Activated CD4-positive, alpha-beta T cell treated with anti-CD3 and anti-CD28 coated beads for 36 hours (primary cell): ENCODE measurements at places on chromosomes 5 and 9. TPM values are rescaled to one million over a fixed set of nuclear protein-coding genes. Genes with fewer than 3 reads are reported as not detected.

The CBY3 gene
- total RNA-seq: 0.71 TPM

The ADAMTS16 gene
- total RNA-seq: not detected

The CTNND2 gene
- not detected for total RNA-seq

The OR1J2 gene
- not detected for total RNA-seq

The ZNF483 gene
- total RNA-seq: 2.5 TPM

The SLC2A8 gene
- total RNA-seq: 1.3 TPM

The HNRNPAB gene
- total RNA-seq: 336 TPM

The DMRTA1 gene
- total RNA-seq: not detected

The SPATA31A5 gene
- total RNA-seq: not detected

The CCDC112 gene
- 4.1 TPM for total RNA-seq

The ZNF782 gene
- 3.8 TPM for total RNA-seq

- DNase-seq: no peak
These were observed 114.9 kb downstream of the MLLT3 start for GRCh38 chr9:20507431-20507830.

GRCh38 chr9:15294604-15295003 lies 12.4 kb downstream of the TTC39B start:
- DNase-seq: no peak

DNA sequence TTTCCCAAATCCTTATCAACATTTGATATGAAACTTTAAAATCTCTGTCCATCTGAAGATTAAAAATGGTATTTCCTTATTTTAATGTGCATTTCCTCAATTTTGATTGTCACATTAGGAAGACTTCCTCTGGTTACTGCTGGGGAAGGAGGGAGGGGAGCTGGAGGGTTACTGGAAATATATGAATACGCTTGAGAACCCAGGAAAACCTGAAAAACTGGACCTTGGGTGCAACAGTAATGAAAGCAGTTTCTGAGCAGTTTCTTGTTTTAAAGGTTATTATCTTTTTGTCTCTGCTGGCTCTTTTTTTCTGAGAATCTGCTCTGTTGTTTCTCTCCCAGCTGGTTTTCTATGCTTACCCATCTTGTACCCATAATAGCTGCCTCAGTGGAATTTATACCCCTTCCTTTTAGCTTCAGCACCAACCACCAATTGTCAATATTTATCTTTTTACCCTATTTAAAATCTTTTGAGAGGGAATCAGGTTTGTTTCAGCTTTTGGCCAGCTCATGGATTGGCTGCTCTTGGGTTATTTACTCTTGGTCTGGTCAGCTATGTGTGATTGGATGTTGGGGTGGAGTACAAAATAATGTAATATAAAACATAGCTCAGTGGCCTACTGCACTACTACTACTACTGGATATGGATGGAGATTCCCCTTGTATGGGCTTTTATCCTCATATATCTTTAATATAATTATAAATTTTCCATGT lies 67.4 kb downstream of the UNC13B start:
- no peak for DNase-seq

DNA sequence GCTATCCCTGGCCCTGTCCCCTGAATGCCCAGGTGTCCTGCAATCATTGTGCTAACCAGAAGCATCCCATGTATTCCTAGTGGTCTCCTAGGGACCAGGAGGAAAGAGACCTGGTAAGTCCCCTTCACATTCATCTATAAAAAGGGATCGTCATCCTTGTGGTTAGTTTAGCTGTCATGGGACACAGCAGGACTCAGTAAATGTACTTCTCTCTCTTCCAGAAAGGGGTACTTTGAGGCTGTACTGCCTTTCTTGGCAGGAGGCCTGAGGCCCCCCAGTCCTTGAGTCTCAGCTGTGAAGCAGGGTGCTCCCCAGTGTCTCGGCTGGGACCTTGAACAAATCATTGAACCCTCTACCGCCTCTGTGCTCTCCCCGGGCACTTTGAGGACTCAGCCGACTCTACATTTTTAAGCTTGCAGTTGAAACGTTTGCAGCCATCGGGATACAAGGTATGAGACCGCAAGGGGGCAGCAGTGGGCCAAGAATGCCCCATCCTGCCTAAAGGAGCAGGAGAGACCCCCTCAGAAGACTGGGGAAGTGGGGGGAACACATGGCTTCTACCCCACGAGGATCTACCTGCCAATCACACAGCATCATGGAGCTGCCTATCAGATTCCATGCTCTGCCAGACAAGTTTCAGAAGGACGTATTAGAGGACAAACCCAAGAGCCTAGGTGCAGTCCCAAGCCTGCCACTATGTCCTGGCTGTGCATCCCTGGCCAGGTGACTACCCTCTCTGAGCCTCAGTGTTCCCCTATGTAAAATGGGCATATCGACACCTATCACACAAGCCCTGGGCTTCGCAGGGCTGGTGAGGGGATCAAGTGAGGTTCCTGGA lies 2.4 kb upstream of the PHYKPL start:
- peak; percentile 89 for DNase-seq

DNA sequence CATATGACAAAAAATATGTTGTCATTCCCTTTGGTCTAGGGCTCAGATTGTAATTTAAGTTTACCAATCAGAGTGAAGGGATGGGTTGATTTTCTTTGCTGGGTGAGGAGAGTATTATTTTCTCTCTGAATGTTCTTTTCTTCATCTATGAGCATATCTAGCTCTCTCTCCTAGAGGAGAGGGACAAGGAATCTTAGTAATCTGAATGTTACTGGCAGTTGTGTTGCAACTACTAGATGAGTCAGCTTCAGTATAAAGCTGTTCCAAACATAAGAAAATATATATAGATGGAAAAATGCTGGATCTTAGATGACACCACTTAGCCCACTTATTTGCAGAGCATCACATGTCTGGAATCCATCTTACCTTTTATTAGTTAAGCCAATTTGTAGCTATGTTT lies 259.3 kb downstream of the TUSC1 start:
- no peak for DNase-seq

GRCh38 chr5:91020065-91020800 lies 362.9 kb downstream of the ARRDC3 start:
- DNase-seq: no peak

DNA sequence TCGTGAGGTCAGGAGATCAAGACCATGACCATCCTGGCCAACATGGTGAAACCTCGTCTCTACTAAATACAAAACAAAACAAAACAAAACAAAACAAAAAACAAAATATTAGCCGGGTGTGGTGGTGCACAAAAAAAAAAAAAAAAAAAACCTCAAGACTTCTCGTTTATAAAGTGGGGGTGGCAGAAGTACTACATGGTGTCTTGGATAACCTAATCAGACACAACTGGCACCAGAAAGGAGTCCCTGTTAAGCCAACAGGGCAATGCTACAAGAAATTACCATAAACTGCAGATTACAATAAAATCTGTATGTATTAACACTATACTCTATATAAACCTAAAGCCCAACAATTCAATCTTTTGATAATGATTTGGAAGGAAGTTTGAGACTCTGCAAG lies 50.0 kb downstream of the SERINC5 start:
- DNase-seq: no peak

DNA sequence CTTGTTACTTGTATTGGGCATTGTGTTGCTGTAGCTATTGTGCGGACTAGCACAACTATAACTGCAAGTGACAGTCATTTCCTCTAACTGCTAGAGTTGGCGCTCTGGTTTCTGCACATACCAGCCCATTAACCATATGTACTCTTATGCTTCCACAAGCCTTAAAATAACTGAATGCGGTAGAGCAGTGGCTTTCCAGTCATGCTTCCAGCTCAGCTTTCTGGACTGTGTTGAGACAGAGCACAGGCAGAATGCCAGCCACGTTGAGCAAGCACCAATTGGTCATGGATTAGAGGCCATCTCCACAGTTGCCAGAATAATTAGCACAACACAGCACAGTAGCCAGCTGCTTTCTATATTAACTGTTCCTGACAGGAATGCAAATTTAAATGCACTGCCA lies 12.2 kb downstream of the INVS start:
- no peak for DNase-seq

GRCh38 chr9:130382636-130383349 lies 62.0 kb upstream of the ASS1 start:
- DNase-seq: no peak

DNA sequence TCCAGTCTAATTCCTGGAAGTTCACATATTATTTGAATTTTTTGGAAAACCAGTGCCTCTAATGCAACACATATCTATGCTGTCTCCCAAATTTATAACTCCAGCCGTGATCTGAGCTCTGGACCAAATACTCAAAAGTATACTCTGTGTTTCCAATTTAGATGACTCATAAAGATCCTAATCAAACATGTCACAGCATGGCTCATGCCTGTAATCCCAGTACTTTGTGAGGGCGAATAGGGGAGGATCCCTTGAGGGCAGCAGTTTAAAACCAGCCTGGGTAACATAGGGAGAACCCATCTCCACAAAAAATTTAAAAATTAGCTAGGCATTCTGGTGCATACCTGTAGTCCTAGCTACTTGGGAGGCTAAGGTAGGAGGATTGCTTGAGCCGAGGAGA lies 388.0 kb downstream of the CDH12 start:
- no peak for DNase-seq

- DNase-seq: no peak
These were observed 5.2 kb downstream of the RFX3 start for GRCh38 chr9:3520564-3520963.

- DNase-seq: peak; percentile 27
These were observed 686.5 kb upstream of the DMAC1 start for GRCh38 chr9:8486095-8486494.

DNA sequence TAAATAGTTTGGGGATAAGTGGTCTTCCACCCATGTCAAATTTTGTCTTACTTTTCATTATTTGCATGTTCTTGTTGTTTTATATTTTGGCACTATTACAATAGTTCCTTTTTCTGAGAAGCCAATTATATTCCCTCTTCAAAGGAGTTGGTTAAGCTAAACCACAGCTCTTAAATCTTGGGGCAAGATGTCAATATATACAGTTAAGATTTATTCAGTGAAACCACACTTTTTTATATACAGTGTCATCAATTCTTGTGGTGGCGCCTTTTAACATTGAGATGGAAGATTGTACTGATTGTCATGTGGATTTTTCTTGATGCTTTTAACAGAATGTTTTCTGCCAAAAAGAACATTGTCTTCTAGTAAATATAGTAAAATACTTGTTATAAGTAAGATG lies 104.1 kb downstream of the MTREX start:
- DNase-seq: no peak

DNA sequence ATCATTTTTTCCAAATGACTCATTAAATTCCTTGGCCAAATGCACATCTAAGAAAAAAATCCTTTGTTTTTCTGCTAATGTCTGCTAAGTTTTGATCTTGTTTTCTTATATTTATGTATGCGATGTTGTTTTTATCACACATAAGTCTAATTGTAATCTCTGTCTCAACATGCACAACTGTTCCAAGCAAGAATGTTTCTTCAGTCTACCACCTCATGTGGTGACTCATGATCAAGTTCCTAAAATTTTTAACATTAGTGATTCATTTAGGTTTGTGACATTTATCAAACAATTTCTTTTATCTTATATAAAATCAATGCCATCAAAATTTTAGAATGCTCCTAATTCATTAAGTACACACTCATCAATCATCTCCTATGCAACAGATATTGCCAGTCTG lies 763.9 kb upstream of the FAM174A start:
- no peak for DNase-seq

- no peak for DNase-seq
These were observed 208.3 kb upstream of the ITGA1 start for GRCh38 chr5:52579391-52579790.
